ENCODE measurements at places on chromosomes 5 and 9. TPM values are rescaled to one million over a fixed set of nuclear protein-coding genes. Genes with fewer than 3 reads are reported as not detected.
A peak's percentile ranks its signal among the peaks of the same experiment; 100 is the strongest.

- no peak overlapping the region for H3K4me3 ChIP-seq
- no peak for DNase-seq
- no peaks in the 10 kb centered on the region for H3K27me3 ChIP-seq
- no peak overlapping the region for H3K27ac ChIP-seq
- no peaks in the 10 kb centered on the region for H3K4me1 ChIP-seq
- no peaks in the 10 kb centered on the region for H3K36me3 ChIP-seq
Measured at GRCh38 chr5:111385970-111386831, 126.1 kb downstream of the STARD4 start.

- H3K4me3 ChIP-seq: no peak overlapping the region
- no peak overlapping the region for H3K27ac ChIP-seq
- DNase-seq: no peak
Measured at GRCh38 chr9:94610181-94610606, 16.6 kb upstream of the FBP2 start.

DNA sequence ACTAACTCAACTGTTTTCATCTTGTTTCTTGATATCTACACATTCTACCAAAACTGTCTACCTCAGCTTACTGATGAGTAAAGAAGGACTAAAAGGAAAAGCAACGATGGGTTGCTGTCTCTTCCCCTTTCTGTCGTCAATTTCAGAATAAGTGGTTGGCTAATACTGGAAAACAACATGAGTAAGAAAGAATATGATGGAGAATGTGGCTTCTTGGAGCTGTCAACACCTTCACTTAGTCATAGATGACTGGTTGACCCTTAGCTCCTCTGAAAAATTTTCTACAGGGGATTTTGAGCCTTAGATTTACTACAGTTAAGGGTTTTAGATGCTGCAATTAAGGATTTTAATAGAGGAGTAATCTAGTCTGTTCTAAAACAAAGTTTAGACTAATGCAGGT is 797.9 kb downstream of the TLE4 start:
- H3K27ac ChIP-seq: no peak overlapping the region
- H3K36me3 ChIP-seq: no peaks in the 10 kb centered on the region
- no peak for DNase-seq
- no peak overlapping the region for H3K4me3 ChIP-seq
- no peaks in the 10 kb centered on the region for H3K4me1 ChIP-seq

GRCh38 chr9:125649315-125649714 is 57.7 kb downstream of the MAPKAP1 start:
- no peaks in the 10 kb centered on the region for H3K27me3 ChIP-seq
- DNase-seq: no peak
- H3K4me1 ChIP-seq: peaks cover 3% of the 10 kb centered on the region
- H3K36me3 ChIP-seq: no peaks in the 10 kb centered on the region
- no peak overlapping the region for H3K4me3 ChIP-seq
- H3K27ac ChIP-seq: peak overlapping the region; percentile 36

- H3K4me1 ChIP-seq: peaks cover 31% of the 10 kb centered on the region
- H3K27ac ChIP-seq: peak overlapping the region; percentile 92
- DNase-seq: peak; percentile 97
- no peaks in the 10 kb centered on the region for H3K27me3 ChIP-seq
- no peaks in the 10 kb centered on the region for H3K36me3 ChIP-seq
Measured at GRCh38 chr9:127698985-127699670, 7.7 kb upstream of the CFAP157 start.

DNA sequence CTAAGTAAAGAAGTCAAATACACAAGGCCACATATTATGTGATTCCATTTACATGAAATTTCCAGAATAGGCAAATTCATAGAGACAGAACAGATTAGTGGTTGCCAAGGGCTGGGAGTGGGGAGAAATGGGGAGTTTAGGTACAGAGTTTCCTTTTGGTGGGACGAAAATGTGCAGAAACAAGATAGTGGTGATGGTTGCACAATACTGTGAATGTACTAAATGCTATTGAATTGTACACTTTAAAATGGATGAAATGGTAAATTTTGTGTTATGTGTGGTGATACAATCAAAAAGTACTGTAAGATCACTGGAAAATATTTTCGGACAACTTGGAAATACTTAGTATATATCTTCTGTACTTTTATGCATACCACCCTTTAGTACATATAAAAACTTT is 15.0 kb downstream of the ECM2 start:
- no peaks in the 10 kb centered on the region for H3K27me3 ChIP-seq
- no peak overlapping the region for H3K27ac ChIP-seq
- H3K4me3 ChIP-seq: no peak overlapping the region

DNA sequence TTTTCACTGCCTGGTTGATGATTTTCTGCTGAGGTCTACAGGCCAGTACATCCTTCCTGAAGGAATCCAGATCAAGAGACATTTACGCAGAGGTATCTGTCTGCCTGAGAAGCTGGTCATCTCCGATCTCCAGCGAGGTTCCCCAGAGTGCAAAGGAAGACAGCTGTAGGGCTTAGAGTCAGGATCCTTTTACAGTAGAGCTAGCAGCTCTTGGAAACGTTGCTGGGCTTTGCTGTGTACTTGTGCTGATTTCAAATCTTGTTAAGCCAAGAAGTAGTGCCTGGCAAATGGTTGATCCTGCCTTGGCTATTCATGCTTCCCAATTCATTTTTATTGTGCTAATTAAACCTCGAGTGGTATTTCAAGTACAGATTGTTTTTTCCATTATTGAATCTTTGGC is 48.9 kb downstream of the NTRK2 start:
- no peaks in the 10 kb centered on the region for H3K36me3 ChIP-seq
- H3K4me3 ChIP-seq: no peak overlapping the region
- DNase-seq: no peak
- H3K4me1 ChIP-seq: peaks cover 5% of the 10 kb centered on the region
- H3K27me3 ChIP-seq: no peaks in the 10 kb centered on the region
- no peak overlapping the region for H3K27ac ChIP-seq

Gene CBY3
- total RNA-seq: not detected

Gene SLC24A2
- total RNA-seq: not detected

Gene CCNJL
- total RNA-seq: 11.8 TPM

Gene LOX
- total RNA-seq: 39.5 TPM

Measured in thyroid gland (tissue), 4 donors.